ENCODE measurements at places on chromosomes 2 and 18. TPM values are rescaled to one million over a fixed set of nuclear protein-coding genes. Genes with fewer than 3 reads are reported as not detected.

The PRSS56 gene
- not detected for total RNA-seq

The KCNK3 gene
- total RNA-seq: not detected

The EHBP1 gene
- 24.3 TPM for total RNA-seq

The EFHD1 gene
- total RNA-seq: 0.70 TPM

The LYG2 gene
- total RNA-seq: not detected

The CROCC2 gene
- not detected for total RNA-seq

The BAZ2B gene
- 7.7 TPM for total RNA-seq

The ASPRV1 gene
- 0.76 TPM for total RNA-seq

The POMC gene
- 5.1 TPM for total RNA-seq

The LIMS4 gene
- 0.83 TPM for total RNA-seq

The SERPINB2 gene
- not detected for total RNA-seq

The MARCHF4 gene
- total RNA-seq: not detected

The TACR1 gene
- total RNA-seq: not detected

The TOGARAM2 gene
- total RNA-seq: 2.7 TPM

DNA sequence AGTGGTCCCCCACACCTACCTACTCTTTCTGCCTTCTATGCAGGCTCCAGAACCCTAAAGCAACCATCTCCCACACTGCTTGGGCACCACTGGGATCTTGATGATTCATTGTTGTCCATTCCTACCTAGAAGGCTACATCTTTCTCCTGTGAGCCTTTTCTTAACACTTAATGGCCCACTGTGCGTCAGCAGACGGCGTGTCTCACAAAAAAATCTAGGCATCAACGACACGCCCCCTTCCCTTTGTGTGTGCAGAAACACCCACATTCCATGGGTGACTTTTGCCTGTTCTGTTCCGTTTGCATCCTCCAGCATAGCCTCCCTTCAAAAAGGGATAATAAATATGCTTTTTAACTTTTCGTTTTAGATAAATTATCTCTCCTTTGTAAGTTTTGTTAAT, 99.7 kb upstream of the CYRIA start:
- no peak for DNase-seq

DNA sequence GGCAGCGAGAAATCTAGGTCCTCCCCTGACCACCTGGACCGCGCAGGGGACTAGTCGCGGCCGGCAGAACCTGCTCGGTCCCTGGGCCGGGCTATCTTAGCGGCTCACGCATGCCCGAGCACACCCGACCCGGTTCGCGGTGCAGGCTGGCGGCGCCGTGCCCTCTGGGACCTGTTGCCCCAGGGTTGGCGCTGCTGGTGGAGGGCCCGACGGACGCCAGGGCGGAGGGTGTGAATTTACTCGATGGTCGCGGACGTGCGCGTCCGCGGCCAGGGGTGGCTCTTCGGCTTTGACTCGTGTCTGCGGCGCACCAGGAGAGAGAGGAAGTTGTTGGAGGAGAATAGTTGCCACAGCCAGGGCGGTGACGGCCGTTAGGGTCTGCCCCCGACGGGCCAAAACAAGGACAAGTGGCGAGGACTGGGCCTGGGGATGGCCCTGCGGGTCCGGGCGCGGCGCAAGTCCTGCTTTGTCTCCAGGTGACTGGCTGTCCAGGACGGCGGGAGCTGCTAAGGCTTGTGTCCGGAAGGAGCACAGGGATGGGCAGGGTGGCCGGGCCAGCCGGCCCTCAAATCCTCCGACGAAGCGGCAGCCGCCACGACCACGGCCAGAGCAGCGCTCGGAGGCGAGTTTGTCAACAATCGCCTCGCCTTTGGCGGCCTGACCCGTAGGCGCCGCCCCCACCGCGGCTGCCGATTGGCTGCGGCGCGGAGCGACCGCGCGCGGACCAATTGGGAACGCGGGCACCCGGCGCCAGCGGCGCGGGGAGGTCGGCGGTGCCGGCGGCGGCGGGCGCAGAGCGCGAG, 1.3 kb downstream of the BCL2L11 start:
- DNase-seq: peak; percentile 78

- no peak for DNase-seq
Observed at GRCh38 chr18:57437402-57437765, 2.2 kb downstream of the ONECUT2 start.

DNA sequence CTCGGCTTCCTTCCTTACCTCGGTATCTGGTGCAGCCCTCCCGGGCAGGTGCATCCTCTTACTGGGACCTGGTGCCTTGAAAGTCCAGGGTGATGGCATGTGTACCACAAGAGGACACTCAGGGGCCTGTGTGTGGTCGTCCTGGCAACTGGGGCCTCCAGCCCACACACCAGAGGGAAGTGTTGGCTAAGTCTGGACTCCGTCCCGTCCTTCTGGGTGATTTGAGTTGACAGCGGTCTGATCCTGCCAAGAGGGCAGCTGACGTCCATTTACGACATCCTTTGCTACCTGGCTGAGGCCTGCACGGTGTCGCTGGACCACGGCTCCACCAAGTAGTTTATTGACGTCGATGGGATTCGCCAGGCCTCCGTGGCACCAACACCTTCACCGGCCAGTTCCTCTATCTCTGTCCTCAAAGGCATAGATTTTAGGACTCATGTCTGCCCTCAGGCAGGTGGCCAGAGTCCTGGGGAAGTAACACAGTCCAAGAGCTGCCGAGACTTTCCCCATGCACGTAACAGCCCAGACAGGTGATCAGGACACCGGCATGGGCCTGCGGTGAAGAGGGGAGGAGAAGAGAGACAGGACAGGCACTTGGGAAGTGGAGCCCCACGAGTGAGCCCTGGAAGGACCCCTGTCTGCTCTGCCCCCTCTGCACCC, 186.0 kb upstream of the HDAC4 start:
- DNase-seq: no peak

DNA sequence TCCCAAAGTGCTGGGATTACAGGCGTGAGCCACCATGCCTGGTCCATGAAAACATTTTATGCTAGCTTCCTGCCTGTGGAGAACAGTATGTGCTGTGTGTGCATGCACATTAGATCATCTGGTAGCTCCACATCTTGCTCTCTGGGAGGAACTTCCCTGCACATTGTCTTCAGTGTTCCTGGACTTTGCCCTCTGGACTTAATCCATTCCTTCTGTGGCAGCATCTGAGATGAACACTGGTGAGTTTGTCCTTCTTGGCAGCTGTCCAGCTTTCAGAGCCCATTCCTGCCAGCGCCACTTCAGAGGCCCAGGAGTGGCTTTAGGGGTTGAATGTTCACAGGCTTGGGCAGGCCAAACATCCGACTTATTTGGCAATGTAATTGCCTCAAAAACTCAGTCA, 65.2 kb downstream of the POU3F3 start:
- DNase-seq: no peak

DNA sequence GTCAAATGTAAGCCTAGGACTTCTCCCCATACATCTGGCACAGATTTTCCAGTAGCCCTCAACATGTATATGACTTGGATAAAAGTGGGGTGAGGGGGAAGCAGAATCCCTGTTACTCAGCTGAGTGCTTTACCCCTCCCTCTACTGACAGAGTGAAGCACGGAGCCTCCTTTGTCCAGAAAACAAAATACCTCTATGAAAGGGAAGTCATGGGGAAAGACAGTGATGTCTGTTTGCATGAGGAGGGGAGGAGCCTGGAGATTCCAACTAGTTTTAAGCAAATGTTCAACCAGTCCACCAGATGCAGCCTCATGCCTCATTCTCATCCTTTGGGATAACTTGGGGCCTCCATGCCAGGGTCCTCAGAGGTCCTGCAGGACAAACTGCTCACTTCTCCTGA, 203.9 kb downstream of the SMAD2 start:
- DNase-seq: no peak

DNA sequence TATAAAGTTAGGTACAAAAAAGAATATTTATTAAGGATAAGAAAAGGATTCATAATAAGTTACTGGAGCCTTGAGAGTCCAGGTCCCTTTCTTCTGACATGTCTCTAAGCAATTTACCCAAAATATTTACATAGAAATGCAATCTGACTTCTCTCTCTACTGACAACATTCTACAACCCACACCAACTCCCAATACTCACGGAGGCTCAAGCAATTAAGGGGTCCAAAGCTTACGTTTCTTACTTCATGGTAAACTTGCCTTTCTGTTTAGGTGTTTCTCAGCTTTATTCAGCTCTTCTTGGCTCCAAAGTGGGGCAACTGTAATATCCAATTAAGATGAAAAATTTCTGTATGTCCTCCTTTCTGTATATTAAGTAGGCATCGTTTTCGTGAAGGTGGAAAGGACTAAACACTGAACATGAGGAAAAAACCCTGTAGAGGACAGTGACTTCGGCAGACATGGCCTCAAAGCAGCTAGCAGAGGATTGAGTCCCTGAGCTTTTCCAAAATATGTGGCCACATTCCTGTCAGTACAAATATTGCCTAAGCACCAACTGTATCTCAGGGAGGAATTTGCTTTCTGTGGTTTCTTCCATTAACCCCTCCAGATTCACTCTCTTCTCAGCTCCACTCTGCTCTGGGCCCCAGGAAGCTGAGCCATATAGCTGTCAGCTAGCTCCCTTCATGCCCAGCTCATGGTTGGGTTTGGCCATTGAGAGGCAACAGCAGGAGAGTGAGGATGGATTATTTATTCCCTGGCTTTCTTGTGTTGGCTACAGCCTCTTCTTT, 67.9 kb upstream of the GLS start:
- DNase-seq: no peak

GRCh38 chr2:150174056-150174805, 313.2 kb downstream of the RND3 start:
- no peak for DNase-seq

DNA sequence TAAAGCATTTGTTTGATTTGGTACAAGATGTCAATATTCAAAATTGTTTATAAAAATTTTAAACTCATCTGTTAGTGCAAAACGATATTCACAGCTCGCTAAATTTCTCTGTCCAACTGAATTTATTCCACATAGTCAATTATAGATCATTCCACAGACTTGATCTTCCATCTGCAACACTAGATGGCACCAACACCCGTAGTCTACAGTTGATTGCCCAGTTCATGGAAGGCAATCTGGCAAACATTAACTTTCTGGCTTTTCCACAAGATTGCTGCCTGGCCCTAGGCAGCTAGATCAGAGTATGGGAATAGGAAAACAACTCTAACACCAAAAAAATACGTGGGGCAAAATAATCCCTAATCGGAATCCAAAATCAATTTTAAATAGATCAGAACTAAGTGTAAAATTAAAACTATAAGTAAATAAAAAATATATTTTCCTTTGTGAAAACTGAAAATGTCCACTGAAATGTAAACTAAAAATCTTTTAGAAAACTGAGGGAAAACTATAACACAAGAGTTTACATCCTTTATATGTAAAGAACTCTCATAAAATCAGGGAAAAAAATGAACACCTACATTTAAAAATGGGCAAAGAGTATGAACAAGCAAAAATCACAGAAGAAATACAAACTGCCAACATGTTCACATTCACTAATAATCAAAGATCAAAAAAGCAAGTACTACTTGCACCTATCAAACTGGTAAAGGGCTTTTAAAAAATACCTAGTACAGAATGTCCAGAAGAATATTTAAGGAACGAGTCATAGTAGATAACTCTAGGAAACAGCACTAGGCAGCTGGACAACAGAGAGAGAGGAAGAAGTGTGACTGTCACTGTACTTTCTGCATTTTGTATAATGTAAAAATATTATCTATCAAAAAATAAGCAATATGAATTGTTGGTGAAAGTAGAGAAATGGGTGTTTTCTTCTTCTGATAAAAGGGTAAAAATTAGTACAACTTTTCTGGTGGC, 35.0 kb downstream of the RTN4 start:
- DNase-seq: peak; percentile 44

DNA sequence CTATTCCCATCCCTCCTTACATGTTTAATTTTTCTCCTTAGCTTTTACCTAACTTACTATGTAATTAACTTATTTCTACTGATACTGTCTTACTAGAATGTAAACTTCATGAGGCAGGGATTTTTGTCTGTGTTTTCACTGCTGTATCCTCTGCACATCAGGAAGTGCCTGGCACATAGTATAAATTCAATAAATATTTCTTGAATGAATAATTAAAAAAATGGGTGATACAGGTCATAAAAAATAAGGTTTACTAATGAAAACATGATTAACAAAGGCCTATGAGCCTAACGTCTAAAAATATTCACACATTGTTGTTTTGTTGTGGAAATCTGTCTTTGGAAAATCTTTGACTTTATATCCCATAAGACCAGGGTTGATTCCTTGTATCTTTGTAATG, 4.5 kb downstream of the RBKS start:
- DNase-seq: no peak

- DNase-seq: no peak
Observed at GRCh38 chr18:63844254-63844653, 43.3 kb upstream of the SERPINB2 start.

DNA sequence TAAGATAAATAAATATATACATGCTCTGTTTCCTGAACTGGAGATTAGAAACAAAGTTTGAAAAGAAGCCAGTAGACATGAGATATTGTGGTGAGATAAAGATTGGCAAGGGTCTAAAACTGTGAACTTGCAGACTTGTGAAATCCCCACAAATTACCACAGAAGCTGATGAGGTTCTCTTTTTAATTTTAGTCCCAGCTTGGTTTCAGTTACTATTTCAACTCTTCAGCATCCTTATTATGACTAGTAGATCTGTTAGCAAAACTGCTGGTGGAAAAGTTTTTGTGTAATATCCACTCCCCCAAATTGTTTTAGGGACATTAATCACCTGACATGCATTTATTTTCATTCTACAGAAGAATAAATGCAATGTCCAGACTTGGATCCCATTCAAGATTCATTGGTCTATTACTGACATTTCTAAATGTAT, 20.8 kb downstream of the RASGRP3 start:
- no peak for DNase-seq

DNA sequence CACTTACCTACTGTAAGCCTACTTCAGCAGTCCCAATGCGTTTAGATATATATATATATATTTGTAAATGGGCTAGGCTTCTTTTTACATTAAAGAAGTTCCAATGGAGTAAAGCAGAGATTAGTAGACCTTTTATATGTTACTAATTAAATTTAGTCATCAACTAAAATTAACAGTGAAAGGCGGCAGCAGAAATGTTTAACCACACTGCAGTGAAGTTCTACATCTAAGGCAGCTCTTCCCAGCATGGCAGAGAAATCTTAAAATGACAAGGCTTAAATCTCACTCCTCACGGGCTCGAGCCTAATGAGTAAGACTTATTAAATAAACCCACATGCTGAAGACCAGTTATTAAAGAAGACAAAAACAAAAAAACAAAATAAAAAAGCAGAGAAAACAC, 19.1 kb upstream of the KANSL1L start:
- DNase-seq: no peak

- no peak for DNase-seq
Observed at GRCh38 chr18:48910972-48911545, 39.7 kb downstream of the SMAD7 start.

- no peak for DNase-seq
Observed at GRCh38 chr18:48899558-48900174, 51.1 kb downstream of the SMAD7 start.

DNA sequence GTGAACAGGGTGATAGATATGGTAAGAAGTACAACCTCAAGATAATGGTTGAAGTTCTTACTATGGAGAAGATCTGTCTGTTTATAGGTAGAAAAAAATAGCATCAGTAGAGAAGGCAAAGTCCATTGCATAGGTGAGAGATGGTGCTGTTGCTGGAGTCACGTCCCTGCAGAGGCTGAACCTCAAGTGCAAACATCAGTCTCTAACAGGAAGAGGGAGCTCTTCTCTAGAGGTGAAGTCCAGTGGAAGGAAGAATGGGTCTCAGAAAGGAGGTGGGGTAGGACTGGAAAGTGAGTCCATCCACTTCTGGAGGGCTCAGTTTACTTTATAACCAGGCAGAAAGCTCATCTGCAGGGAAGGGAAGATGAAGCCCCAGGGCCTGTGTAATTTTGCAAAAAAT, 337.7 kb downstream of the MEIS1 start:
- DNase-seq: no peak
